Activated CD4-positive, CD25-positive, alpha-beta regulatory T cell (primary cell): ENCODE measurements at places on chromosomes 5 and 9.

DNA sequence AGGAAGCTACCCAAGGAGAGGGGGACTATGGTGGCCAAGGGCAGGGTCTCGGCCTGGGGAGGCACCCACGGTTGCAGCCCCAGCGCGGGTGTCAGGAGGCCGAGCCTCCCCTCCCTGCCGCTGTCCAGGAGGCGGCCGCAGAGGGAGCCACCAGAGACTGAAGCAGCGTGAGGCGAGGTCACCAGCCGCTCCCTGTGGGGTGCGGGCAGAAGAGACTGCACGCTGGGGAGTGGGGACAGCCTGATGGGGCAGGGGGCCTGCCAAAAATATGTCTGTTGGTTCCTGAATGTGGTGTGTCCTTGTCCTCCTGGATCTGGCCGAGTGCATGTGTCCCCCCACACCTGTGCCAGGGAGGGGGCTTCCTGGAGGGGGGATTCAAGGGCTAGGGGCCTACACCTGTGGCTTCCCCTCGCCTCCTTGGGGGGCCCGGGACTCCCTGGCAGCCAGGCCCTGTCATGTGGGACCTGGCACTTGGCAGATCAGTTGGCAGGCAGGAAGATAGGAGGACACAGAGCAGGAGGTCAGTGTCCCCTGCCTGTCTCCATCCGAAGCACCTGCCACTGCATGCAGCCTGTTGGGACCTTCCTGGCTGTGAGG lies 131.2 kb downstream of the DAB2IP start:
- no peak for DNase-seq

DNA sequence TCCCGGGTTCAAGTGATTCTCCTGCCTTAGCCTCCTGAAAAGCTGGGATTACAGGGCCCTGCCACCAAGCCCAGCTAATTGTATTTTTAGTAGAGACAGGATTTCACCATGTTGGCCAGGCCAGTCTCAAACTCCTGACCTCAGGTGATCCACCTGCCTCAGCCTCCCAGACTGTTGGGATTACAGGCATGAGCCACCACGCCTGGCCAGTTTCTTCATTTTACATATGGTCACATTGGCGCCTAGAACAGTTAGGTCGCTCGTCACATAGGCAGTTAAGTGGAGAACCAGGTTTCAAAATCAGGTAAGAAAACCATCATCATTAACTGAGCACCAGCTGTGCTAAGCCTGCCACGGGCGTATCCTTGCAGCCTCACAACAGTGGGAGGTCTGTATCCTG lies 36.1 kb downstream of the OLFML2A start:
- no peak for DNase-seq

- DNase-seq: no peak
Observed at GRCh38 chr9:92746567-92747458, 17.8 kb downstream of the BICD2 start.

GRCh38 chr5:74493411-74493810 lies 147.1 kb downstream of the ENC1 start:
- DNase-seq: no peak

- no peak for DNase-seq
Observed at GRCh38 chr9:98572796-98573195, 135.9 kb downstream of the GABBR2 start.

DNA sequence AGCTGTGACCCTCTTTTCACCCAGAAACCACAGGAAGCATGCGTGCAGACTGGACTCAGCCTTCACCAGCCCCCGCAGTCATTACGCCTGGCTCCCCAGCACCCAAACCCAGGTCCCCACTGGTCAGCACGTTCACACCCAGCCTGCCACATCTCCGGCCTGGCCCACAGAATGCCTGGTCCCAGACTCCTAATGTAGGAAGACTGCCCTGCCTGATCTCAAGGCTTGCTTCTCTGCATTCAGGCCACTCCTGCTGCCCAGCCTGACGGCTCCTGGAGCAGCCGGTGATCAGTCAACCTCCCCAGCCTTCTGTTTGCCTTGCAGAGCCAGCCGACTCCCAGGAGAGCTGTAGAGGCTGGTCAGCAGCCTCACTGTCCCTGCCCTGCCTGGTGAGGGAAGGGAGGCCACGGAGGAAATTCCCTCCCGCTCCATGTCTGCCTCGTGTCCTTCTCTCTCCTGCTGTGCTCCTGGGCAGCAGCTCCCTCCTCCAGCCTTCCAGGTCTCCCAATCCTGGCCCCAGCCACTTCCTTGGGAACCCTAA lies 25.4 kb downstream of the ADAMTS2 start:
- DNase-seq: no peak
